ENCODE measurements at places on chromosomes 11 and 22.

- DNase-seq: peak; percentile 73
These were observed 65.2 kb upstream of the LMO1 start for GRCh38 chr11:8328848-8329330.

DNA sequence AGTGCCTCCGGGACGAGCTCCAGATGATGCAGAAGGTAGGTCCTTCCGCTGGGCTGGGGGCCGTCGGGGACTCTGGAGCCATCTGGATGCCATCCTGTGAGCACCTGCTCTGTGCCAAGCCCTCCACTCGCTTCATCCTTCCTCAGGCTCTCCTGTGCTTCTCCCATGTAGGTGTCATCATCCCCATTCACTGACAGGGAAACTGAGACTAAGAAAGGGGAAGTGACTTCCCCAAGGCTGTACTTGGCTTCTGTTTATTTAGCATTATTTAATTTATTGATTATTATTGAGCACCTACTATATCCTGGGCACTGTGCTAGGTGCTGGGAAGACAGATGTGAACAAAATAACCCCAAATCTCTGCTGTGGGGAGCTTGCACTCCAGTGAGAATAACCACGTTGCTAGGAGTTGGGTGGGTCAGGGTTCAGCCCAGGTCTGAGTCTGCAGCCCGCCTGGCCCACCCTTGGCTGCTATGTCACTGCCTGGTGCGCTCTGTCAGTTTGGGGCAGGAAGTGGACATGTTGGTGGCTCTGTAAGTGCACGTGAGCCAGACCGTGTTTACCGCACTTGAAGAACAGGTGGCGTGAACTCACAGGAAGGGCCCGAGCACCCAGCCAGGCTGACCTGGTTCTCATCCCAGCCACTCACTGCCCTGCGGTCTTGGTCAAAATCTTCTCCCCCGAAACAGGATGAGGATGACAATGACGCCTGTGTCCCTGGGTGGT, 35.9 kb upstream of the GCAT start:
- DNase-seq: no peak

DNA sequence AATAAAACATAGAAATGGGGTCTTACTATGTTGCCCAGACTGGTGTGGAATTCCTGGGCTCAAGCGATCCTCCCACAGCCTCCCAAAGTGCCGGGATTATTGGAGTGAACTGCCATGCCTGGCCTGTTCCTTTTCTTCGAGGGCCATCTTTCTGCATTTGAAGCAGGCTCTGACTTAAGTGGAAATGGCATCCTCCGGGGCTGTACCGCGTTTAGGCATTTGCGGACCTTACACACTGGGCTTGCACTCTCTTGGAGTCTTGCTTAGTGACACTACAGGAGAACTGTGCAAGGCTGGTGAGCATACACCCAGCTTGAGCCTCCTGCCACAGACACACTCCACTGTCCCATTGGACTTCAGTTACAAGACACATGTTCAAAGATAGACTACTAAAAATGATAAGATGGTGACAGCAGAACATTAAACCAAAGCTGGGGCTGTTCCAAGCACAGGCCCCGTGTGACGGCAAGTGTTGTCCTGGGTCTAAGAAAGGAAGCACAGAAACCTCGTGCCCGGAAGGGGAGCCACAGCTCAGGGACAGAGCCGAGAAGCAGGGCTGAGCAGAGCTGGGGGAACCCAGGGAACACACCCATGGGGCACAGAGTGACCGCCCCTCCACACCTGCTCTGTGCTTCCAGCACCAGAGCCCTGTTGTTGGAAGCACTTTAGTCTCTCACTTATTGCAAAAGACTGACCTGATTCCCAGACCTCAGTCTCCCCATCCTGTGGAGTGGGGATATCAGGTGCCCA, 59.0 kb upstream of the SHANK2 start:
- DNase-seq: no peak

GRCh38 chr11:100823360-100823759, 136.3 kb downstream of the ARHGAP42 start:
- no peak for DNase-seq

GRCh38 chr11:126857860-126858808, 142.4 kb downstream of the KIRREL3 start:
- no peak for DNase-seq

DNA sequence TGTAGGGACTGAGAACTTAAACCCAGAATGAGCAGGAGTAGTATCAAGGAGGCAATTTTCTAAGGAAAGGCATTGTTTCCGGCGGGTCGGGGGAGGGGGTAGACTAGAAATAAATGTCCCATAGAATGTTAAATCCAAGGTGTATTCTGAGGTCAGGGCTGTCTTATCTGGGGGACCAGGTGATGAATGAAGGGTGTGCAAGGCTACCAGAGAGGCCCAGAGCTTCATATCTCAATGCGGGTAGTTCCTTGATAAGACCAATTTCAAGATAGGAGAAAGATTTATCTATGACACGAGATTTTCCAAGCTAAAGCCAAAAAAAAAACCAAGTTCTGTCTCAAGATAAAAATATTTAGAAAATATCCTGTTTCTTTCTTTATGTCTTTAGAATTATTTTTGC, 8.3 kb upstream of the RCE1 start:
- no peak for DNase-seq

GRCh38 chr22:43153899-43154298, 2.5 kb downstream of the TSPO start:
- no peak for DNase-seq

- no peak for DNase-seq
These were observed 138.3 kb upstream of the PLET1 start for GRCh38 chr11:112398798-112399478.

Measured in HFF-Myc (cell line).